ENCODE measurements at places on chromosomes 11 and 22.

DNA sequence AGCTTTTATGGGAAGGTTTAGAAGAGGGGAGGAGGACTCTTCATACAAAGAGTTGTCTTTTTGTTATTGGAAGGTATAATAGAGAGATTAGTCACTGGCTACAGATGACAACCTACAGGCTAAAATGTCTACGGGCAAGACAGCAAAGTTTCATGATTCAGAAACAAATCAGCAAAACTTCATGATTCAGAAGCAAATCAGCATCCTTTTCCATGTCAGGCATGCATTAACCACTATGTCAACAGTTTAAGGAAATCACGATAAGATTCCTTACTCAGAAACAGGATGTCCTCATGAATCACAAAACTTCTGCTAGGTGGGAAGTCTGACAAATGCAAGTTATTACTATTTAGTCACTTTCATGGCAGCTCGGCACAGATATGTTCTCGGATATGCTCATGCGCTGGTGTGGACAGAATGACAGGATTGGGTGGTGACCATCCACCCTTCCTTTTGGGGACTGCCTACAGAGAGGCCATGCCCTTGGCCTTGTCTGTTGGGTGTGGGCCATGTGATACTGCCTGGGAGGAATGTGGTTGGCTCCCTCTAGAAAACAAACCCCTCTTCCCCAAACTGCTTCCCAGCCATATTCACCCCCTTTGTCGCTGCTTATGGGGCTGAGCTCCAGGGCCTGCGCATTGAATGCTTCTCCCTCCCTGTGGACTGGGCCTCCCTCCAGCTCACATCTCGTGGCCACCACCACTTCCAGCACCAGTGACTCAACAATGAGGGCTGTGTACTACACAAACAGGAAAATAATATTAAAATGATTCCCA is 10.1 kb downstream of the C11orf91 start:
- DNase-seq = peak; percentile 86

DNA sequence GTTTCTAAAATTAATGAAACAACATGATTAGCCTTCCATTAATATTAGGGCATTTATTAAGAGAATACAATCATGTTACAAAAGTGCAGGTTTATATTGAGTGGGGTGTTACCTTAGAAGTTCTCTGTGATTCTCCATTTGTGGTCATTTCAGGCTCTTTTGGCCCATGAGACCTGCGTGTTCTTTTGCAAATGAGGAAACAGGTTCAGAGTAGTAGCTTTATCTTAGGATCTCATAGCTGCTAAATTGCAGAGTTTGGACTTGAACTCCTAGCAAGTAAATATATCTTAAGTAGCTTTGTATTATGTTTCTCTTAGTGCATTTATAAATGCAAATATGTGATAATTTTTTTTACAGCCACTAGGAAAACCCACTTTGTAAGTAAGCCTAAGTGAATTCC is 18.3 kb downstream of the FAR1 start:
- no peak for DNase-seq

DNA sequence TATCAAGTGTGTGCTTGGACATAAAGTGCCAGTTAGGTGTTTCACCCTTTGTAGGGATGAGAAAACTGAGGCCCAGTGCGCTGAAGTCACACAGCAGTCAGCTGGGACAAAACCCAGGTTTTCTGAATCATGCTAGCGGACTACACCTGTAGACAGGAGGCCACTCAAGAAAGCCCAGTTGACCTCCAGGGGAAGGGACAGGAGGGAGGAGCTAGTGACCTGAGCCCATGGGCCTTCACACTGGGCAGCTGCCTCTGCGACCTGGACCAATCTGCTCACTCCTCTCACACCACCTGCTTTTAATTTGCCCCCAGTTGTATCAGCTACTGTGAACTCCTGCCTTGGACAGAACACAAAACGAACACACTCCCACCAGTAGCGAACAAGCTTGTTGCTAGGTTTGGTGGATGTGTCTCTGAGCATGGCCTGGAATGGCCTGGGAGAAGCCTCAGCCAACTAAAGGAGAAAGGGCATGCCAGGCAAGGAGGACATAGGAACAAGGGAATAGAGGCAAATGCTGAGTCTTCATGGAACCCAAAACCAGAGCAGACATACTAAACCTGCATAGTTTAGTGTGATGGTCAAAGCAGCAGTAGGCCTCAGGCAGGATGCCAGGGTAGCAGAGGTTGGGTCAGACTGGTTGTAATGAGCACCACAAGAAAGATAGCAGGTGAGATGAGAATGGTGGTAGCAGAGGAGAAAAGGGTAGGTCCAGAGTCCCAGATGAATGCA is 7.2 kb downstream of the LMO1 start:
- DNase-seq = no peak

- DNase-seq = no peak
Measured at GRCh38 chr11:63599211-63600122, 14.8 kb downstream of the PLAAT3 start.

GRCh38 chr22:19152942-19153883 is 3.1 kb upstream of the GSC2 start:
- DNase-seq = no peak

DNA sequence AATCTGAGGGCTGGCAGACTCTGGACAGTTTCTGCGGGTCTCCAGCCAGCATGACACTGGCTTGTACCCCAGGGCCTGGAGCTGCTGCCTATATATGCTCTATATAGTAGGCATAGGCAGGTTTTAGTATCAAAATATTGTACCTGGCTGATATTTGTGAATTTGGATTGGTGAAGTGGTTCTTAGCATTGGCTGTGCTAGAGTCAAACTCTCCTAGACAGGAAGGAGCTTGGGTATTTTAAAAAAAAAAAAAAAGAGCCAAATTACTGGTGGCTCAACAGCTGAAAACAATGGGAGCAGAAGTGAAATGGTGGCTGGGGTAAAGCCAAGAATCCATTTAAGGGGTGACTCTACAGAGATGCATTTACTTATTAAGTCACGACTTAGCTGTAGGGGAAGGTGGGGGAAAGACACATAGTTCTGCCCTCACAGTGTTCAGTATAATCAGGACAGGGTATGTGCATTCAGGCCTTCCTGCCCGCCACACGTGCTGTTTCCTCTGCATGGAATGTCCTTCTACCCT is 11.0 kb upstream of the MTFP1 start:
- no peak for DNase-seq

DNA sequence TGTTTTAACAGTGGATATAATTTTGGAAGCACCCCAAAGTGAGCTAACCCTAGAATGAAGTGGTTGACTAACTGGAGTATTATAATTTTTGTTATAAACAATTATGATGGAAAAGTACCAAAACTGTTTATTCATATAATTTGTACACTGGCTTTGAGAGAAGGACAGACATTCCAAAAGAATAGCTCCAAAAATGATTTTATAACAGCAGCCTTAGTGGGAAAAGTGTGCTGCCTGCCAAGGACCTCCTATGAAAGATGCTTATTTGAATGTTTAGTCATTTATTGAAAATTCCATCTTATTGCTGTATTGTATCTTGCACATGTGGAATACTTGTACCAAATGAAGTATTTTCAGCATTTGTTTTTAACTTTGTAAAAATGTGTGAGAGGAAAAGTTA is 169.8 kb downstream of the GUCY1A2 start:
- DNase-seq = no peak

Measured in amniotic stem cell (primary cell).